Activated CD4-positive, alpha-beta T cell treated with anti-CD3 and anti-CD28 coated beads, Interleukin-2, amount 10 ng/mL, durations not matched to agents 7 days and 5 days (primary cell): ENCODE measurements at places on chromosomes 5 and 9.

DNA sequence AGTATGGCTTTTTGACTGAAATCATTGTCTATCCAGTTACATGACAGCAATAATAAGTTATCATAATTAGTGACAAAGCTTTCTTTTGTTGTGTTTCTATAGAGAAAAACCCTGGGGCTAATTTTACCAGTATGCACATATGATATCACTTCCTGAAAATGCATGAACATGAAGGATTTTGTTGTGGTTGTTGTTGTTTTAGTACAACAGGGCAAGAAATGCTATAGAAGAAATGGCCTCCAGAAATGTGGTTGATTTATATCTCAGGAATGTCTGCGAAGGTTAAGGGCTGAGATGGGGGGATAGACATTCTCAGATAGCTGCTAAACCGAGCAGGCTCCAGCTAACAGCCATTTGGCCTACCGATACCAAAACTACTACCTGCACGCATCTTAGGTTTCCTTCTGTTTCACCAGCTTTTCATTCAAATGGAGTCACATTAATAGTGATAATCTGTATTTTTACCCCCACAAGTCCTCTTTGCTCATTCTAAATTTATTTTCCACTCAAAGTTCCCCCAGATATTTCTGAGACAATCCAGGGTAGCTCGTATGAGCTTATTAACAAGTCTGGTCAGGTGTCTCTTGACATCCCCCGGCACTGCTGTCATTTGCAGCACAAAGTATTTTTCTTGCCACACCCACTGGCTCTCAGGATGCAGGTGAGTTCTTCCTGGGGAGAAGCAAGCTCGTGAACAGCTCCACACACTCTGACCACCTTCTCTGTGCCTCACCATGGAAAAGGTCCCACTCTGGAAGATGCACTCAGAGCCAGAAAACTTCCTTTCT is 232.4 kb upstream of the GAS1 start:
- DNase-seq, result no peak

- DNase-seq, result no peak
Measured at GRCh38 chr5:172730981-172731679, 39.9 kb downstream of the DUSP1 start.

DNA sequence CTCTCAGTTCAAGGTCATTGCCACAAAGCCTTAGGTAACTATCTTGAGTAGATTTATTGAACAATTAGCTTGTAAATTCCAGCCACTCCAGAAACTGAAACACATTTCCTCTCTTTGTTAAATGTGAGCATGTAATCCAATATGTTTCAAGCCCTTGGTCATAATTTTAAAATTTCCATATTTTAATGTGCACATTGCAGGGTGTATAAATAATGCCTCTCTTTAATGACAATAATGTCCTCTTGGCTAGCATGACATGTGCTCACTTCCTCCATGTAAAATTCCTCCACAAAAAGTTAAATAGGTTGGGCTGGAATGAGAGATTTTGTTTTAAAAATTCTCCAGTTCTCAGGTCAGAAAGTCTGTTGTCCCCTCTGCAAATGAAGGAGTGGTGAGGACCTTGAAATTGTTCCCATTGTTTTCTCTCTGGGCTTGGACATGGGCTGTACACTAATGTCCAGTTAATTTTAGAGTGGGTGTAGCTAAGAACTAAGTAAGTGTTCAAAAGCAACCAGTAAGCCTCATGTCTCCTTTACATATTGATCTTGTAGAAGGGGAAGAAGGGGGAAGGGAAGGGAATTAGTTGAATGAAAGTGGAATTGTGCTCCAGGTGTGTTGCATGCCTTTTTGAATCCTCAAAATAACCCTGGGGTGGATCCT is 2.9 kb downstream of the PPP3R2 start:
- no peak for DNase-seq

DNA sequence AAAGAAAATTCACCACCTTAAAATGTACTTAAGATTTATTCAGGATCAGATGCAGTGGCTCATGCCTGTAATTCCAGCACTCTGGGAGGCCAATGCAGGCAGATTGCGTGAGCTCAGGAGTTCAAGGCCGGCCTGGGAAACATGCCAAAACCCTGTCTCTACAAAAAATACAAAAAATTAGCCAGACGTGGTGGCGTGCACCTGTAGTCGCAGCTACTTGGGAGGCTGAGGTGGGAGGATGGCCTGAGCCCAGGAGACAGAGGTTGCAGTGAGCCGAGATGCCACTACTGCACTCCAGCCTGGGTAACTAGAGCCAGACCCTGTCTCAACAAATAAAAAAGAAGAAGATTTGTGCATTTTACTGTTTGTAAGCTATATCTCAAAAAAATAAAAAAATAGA is 34.7 kb upstream of the GFPT2 start:
- DNase-seq, result no peak

GRCh38 chr9:4196376-4196775 is 103.5 kb downstream of the GLIS3 start:
- DNase-seq, result no peak
